ENCODE measurements at places on chromosomes 2 and 18.

DNA sequence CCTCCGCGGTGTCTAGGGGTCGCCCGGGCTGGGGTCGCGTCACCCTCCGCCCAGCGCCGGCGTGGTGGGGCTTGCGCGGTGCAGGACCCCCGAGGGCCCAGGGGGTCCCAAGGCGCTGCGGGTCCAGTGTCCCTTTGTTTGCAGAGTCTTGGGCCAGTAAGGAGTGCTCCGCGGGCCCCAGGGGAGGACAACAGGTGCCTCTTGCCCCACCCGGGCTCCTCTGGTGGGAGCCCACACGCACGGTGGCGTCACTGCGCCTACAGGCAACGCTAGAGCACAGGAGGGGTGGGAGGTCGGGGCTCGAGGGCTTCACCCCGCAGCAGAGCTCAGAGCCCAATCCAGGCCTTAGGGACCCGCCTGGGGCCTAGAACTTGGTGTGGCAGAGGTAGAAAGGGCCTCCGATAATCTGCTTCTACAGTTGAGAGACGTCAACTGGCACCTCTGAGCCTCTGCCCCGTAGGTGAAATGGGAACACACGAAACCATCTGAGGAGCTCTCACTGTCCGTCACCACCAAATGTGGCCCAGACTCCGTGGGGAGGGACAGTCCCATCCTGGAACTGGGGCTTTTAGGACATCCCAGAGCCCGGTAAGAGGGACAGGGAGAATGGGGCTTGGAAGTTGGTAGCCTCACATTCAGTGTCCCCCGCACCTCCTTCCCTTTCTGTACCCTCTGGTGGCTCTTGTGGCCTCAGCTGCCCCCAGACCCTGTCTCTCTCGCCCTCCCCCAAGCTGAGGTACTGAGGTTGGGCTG lies 1.4 kb downstream of the ARID5A start:
- peak; percentile 62 for DNase-seq

GRCh38 chr2:234164493-234165413 lies 114.3 kb downstream of the SPP2 start:
- peak; percentile 31 for DNase-seq

DNA sequence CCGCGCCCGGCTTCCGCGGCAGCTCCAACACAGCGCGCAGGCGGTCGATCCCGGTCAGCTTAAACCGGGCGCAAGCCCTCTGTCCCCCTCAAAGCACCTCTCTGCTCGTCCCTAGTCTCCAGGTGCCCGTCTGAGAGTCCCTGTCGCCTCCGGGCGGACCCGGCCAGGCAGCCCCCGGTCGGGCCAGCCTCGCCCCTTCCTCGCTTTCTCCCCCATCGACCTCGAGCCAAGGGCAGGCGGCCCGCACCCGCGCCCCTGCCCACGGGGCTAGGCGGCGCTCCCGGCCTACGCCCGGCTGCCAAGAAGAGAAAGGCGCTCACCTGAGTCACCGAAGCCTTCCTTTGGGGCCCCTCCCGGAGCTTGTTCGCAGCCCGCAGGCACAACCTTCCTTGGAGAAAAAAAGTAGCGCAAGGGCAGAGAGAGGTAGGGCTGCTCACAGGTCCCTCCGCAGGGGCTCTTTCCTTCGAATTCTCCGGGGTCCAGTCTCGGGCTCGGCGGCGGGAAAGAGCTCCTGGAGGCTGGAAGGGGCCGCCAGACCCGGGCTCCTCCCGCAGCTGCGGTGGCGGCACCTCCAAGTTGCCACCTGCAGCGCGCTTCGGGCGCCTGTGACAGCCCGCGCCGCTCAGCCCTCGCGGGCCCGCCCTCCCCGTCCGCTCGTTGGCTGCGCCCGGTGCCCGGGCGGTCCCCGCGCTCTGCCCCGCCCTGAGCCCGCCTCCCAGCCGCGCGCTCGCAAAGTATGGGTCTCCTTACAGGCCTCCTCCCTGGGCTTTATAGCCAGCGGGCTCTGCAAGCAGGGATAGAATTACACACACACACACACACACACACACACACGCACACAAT lies 86.5 kb upstream of the EPB41L3 start:
- DNase-seq, result no peak

DNA sequence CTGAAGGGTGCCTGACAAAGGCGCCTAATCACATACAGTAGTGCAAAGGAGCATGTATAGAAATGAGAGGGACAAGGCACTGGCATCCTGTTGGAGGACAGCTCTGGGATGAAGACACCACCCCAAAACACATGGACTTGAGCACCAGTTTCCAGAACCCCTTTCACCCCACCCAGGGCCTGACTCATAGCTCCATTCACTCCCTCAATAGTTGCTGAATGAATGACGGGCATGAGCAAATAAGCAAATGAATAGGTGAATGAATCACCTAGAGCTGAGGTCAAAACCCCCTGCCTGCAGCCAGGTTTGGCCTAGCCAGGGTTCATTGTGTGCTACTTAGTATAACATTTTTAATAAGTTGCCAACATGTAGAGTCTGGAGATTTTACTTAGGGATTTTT lies 66.3 kb downstream of the NRP2 start:
- no peak for DNase-seq

DNA sequence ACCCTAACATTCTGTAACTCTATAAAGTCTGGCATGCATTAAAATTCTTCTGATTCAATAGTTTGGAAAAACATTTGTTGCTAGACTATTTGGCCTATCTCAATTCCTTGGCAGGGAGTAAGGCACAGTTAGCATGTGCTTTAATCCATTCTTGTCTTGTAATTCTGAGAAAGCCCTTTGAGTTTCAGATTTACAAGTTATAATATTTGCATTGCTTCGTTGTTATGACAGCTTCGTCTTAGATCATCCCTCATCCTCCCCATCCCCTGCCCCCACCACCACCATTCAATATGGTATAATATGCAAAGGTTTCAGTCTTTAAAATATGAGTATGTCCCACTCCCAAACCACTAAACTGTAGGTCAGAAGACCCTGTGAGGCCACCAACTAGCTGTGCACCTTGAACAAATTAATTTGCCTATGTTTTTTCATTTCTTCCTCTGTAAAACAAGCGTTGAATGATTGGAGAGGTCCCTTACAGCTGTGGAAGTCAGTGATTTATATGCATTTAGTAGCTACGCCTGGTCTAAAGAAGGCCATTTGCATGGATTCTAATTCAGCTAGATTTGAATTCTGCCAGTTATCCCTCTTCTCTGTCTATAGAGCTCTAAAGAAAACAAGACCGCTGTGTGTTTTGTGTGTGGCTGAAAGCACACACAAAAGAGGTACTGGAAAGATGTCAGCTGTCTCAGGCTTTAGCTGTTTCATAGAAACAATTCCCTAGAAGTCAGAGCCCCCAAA lies 591 bp downstream of the C2orf80 start:
- no peak for DNase-seq

DNA sequence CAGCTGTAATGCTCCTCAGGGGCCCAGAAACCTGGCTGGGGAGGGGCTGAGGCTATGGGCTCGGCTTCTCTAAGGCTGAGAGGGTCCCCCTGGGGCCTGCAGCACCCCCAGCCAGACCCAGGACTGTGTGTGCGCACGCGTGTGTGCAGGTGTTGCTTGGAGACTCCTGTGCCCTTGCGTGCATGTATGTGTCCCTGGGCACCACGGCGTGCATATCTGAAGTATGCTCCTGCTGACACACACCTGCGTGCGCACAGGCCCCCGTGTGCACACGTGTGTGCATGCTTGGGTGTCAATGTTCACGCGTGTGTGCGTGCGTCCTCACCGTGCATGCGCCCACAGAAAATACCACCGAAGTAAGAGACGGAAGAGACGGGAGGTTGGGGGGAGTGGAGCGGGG lies 14.9 kb upstream of the ECEL1 start:
- DNase-seq, result no peak

DNA sequence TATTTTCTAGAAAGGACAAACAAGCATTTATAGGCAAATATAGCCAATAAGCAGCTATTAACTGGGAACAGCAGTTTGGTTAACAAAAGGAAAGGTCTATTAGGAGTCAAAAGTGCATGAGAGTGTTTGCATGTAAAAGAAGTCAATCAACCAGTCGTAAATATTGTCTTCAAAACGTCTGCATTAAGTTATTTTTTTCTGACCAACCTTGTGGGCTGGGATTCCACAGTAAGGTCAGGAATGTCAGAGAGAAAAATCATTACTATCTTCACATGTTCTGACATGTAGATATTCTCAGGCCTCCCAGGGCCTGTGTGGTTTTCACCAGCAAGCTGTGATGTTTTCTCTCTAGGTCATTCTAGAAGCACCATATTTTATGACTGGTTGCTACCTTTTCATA lies 922.5 kb downstream of the SUCLG1 start:
- no peak for DNase-seq

GRCh38 chr2:99488539-99489062 lies 1.2 kb downstream of the REV1 start:
- DNase-seq, result no peak

- no peak for DNase-seq
Observed at GRCh38 chr2:197377670-197378069, 57.2 kb downstream of the SF3B1 start.

DNA sequence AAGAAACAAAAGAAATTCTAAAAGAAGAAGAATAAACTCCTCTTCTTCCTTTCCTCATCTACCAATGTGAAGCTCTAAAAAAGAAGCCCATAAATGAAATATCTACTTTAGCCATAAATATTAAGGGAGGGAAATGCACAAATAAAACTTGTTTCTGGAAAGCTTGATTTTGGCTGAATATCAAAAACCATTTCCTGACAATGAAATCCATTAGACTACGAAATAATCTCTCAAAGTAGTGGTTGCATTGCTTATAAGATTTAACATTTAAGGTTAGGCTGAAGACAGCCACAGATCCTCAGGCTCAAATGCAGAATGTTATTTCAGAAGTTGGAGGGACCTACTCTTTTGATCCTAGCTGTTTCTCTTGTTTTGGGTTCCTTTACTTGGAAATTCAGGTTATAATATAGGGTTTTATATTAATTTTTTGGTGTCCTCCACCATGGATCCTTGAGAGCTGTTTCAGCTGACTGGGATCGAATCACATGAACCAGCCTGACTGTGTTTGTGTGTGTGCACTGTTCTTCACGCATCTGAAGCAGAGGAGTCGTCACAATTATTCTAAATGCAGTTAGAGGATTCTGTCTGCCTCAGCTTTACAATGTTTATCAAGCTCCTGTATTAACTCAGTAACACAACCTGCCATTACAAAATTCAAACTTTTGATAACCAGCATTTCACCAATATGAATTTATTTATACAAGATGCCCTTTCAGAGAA lies 474.8 kb downstream of the ARHGAP15 start:
- no peak for DNase-seq

GRCh38 chr2:59066787-59067399 lies 825.8 kb upstream of the FANCL start:
- peak; percentile 1 for DNase-seq

DNA sequence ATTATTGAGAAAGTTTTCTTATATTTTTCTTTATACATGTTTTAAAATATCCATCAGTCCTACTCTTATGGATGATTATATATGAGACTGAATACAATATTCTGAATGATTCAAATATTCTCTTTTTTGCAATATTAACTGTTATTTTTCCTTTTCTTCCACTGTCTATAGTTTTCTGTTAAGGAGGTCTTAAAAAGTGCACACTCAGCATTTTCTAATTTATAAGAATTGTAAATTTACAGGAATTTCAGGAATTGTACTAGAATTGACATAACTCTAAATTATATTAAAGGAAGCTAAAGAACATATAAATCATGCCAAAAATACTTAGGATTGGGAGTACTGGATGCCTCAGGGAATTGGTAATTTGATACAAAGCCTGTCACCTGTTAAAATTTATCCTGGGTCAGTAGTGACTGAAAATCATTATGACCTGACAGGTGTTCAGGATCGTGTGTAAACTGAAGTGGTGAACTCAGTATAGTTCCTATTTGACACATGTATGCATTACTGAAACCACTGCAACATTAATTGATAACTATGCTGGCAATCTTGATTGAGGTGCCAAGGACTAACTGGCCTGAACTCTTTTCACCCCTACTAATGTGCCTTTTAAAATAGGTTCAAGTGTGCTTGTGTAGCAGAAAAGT lies 30.4 kb downstream of the MSTN start:
- DNase-seq, result no peak

- no peak for DNase-seq
Observed at GRCh38 chr2:210050885-210051284, 48.4 kb downstream of the RPE start.

- no peak for DNase-seq
Observed at GRCh38 chr2:98533547-98533946, 74.8 kb downstream of the COA5 start.

- no peak for DNase-seq
Observed at GRCh38 chr18:78957140-78957539, 22.5 kb upstream of the SALL3 start.

- no peak for DNase-seq
Observed at GRCh38 chr2:24329700-24330099, 30.6 kb downstream of the ITSN2 start.

DNA sequence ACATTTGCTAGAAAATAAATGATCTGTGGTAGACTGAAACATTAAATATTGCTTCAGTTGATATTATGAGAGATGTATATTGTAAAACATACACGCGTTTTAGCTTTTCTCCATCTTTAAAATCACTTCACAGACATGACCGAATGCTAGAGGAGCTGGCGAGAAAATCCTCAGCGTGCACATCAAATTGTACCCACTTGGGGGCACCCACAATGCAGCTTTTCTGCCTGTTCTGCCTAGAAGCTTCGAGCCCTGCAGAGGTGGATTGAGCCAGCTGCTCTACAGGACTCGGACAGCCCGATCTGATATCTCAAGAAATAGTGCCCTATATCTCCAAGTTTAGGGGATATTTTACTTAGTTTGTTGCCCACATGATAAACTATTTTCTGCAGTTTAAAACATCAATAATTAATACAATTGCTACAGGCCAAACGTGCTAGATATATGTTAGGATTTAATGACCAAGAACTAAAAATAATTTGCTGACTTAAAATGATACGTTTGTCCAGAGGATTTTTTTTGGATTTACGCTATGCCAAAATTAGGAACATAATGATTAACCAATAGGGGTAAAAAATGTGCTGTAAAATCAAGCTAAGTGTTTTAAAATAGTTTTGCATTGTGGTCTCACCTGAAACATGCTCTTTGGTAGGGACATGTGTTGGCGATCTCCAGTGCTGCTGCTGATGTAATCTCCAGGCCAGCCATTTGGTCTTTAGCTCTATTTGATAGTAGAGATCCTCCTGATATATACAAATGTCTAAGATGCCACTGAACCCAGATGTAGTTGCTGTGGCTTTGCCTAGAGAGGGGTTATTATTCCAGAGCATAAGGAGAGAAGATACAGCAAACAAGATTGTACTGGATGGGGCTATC lies 22.3 kb upstream of the ATP5MC3 start:
- DNase-seq, result no peak

DNA sequence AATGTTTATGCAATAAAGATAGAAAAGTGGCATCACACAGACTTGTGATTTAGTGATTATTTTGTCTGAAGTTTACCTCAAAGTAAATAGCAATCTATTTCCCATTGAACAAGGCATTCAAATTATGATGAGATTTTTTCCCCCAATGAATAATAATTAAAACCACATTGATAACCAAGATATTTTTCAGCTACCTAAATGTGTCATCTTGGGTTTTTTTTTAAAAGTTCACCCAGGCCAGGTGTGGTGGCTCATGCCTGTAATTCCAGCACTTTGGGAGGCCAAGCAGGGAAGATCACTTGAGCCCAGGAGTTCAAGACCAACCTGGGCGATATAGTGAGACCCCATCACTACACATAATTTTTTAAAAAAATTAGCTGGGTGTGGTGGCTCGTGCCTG lies 27.0 kb downstream of the MYOM1 start:
- no peak for DNase-seq
